ENCODE measurements at places on chromosomes 16 and 17. TPM values are rescaled to one million over a fixed set of nuclear protein-coding genes. Genes with fewer than 3 reads are reported as not detected.

Gene TSPOAP1
- total RNA-seq: 21.6 TPM

Gene C16orf54
- 25.2 TPM for total RNA-seq

Gene UMOD
- not detected for total RNA-seq

Gene CHST4
- total RNA-seq: not detected

Gene KRTAP4-6
- not detected for total RNA-seq

Gene ACSF2
- total RNA-seq: 23.6 TPM

Gene GNG13
- not detected for total RNA-seq

DNA sequence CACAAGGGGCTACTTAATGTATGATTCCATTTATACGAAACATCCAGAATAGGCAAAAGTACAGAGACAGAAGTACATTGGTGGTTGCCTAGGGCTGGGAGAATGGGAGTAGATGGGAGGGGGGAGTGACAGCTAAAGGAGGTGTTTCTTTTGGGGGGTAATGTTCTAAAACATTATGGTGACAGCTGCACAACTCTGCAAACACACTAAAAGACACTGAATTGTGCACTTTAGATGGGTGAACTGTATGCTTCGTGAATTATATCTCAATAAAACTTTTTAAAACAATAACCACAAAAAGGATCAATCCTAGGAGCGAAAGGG is 661 bp downstream of the LYRM9 start:
- peaks cover 14% of the 10 kb centered on the region for H3K27me3 ChIP-seq
- H3K4me1 ChIP-seq: peaks cover 12% of the 10 kb centered on the region
- H3K27ac ChIP-seq: peak overlapping the region; percentile 36
- DNase-seq: no peak

- H3K4me1 ChIP-seq: no peaks in the 10 kb centered on the region
- no peaks in the 10 kb centered on the region for H3K27me3 ChIP-seq
- no peak overlapping the region for H3K27ac ChIP-seq
- peaks cover 15% of the 10 kb centered on the region for H3K36me3 ChIP-seq
- no peak for DNase-seq
- no peak overlapping the region for H3K4me3 ChIP-seq
These were observed 44.9 kb downstream of the MBTD1 start for GRCh38 chr17:51214920-51215319.

DNA sequence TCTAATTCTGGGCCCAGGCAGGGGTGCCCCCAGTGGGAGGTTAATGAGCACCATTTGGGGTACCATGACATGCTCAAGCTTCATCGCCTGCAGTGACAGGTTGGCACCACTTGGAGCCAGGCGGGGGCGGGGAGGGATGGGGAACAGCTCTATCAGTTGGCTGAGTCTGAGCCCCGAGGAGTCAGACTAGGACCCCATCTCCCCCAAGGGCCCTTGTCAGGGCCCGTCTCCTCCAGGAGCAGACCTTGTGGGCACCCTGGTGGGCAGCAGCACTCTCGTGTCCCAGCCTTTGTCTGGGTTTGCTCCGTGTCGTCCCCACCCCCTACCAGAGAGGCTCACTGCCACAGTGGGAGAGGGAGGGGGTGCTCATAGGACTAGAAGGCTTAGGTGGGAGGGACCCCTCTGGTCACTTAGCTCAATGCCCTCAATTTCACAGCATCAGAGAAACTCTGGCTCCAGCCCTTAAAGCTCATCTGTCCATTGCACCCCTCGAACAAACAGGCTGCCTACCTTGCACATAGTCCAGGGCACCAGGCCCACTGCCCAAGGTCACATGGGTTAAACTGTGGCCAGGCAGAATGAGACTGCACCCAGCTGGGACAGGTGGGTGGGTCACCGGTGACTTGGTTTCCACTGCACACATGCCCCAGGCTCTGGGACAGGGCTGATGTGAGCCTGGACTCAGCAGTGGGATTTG is 4.1 kb downstream of the PPP1R9B start:
- peak overlapping the region; percentile 95 for H3K27ac ChIP-seq
- DNase-seq: peak; percentile 56
- peaks cover 60% of the 10 kb centered on the region for H3K4me1 ChIP-seq
- peaks cover 54% of the 10 kb centered on the region for H3K36me3 ChIP-seq

DNA sequence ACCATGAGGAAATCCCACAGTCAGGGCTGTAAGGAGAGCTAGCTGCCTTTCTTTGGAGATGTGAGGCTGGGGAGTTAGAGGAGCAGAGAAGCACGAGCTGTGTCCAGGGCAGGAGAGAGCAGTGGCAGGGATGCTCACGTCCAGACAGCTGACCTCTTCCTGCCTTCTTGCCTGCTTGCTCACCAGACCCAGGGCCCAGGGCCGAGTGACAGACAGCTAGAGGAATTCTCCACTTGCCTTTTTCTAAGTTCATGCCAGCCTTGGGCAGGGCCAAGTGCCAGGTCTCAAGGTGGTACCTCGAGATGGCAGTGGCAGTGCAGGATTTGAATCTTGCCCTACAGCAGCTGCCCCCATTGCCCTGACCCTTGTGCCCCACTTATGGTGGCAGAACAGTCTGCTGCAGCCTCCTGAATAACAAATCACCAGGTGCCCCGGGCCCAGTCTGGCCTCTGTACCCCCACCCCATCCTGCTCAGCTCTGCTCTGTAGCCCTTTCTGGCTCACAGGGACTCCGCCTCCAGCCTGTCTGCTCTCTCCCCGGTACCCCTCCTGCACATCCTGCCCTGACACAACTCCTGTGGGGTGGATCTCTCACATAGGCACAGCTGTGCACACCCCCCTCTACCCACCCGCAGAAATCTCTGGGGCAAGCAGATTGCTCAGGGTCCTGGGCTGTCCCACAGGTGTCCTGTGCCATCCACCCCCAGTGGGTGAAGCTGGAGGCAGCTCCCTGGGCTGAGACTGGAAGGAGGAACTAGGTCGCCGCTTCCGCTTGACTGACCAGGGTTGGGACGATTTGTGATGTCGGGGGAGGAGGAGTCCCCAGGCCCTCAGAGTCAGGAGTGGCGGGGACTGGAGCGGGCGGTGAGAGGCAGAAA is 25.9 kb downstream of the GRIN2C start:
- H3K27ac ChIP-seq: no peak overlapping the region
- DNase-seq: no peak
- H3K36me3 ChIP-seq: peaks cover 21% of the 10 kb centered on the region
- no peaks in the 10 kb centered on the region for H3K4me1 ChIP-seq
- H3K4me3 ChIP-seq: no peak overlapping the region

DNA sequence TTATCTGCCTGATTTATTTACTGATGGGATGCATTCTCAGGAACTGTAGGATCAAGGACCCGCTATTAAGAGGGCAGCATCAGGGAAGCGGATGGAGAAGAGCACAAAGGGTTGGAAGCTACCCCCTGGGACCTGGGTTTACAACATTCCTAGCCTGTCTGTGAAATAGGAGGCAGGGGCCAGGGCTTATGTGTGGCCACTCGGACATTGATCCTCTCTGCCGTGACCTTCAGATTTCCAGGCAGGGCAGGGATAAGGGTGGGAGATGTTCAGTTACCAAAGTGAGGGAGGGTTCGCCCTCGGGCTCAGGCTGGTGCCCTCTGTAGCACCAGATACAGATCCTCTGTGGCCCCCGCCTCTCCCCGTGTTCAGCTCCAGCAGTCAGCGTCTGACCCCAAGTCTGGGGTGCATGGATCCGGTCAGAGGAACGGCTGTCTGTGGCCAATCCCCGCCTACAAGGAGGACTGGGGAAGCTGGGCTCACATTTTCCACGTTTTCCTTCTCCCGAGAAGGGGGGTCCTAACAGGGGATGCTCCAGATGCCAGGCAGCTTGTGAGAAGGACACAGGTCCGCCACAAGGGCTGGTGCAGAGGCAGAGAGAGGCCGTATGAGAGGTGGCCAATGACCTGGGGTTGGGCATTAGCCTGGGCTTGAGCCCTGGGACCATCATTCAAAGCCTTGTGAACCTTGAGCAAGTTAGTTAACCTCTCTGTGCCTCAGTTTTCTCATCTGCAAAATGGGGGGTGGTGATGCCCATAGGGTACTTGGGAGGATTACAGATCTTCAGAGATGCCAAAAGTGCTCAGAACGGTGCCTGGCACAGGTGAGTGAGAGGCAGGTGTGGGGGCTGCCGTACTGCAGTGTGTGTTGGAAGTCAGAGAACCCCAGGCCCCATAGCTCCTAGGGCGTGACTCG is 48.3 kb downstream of the ATP2C2 start:
- no peaks in the 10 kb centered on the region for H3K36me3 ChIP-seq
- H3K4me3 ChIP-seq: no peak overlapping the region
- DNase-seq: no peak
- H3K27ac ChIP-seq: no peak overlapping the region
- peaks cover 3% of the 10 kb centered on the region for H3K27me3 ChIP-seq

DNA sequence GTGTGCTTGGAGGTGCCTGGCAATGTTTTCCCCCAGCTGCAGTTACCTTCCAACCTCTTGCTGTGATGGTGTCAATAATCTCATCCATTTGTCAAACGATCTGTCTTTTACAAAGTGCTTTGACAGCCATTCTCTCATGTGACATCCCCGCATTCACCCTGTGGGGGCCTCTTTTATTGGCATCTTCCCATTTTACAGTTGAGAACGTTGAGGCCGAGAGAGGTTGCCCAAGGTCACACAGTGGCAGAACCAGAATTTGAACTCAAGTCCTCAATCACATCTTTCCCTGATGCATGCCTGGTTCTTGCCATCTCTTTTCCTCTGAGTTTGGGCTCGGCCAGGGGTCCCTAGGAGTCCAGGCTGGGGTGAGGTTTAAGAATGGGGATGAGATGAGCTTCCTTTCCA is 1.5 kb downstream of the TAOK2 start:
- H3K36me3 ChIP-seq: peaks cover 26% of the 10 kb centered on the region
- H3K4me3 ChIP-seq: peak overlapping the region; percentile 89
- H3K27ac ChIP-seq: peak overlapping the region; percentile 86

DNA sequence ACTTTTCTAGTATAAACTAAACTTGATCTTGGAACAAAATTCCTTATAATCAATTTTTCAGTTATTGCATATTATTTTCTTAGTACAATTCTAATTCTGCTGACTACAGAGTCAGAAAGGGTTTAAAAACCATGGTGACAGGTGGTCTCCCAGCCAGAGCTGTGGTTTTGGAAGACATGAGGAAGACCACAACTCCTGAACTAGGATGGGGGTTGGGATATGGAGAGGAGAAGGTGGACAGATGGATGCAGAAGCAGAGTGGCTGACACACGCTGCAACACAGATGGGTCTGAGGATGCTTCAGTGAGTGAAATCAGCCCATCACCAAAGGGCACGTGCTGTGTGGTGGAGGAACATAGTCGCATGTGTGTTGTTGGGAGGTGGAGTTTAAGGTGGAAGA is 187.7 kb downstream of the LGALS9B start:
- H3K27me3 ChIP-seq: no peaks in the 10 kb centered on the region
- no peak for DNase-seq
- no peaks in the 10 kb centered on the region for H3K36me3 ChIP-seq
- H3K27ac ChIP-seq: no peak overlapping the region

GRCh38 chr17:49890077-49890821 is 42.4 kb upstream of the TAC4 start:
- H3K4me1 ChIP-seq: no peaks in the 10 kb centered on the region
- H3K27me3 ChIP-seq: peaks cover 37% of the 10 kb centered on the region
- H3K36me3 ChIP-seq: no peaks in the 10 kb centered on the region
- H3K27ac ChIP-seq: no peak overlapping the region

DNA sequence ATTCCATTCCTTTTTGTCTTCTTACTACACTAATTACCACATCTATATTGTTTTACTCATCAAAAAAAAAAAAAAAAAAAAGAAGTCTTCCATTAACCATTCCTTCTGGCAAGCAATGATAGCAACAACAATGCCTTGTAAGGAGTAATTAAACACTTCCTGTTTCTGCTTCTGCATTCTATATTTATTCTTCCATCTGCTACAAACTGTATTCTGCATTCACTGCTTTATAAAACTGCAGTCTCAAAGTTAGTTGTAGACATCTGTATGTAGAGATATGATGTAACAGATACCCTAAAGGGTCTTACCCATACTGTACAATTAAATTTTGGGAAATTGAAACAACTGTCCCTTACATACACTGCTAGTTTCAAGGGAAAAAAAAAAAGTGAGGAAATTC is 28.7 kb upstream of the ABCA6 start:
- H3K27ac ChIP-seq: no peak overlapping the region
- no peaks in the 10 kb centered on the region for H3K27me3 ChIP-seq
- H3K4me3 ChIP-seq: no peak overlapping the region
- H3K36me3 ChIP-seq: no peaks in the 10 kb centered on the region

DNA sequence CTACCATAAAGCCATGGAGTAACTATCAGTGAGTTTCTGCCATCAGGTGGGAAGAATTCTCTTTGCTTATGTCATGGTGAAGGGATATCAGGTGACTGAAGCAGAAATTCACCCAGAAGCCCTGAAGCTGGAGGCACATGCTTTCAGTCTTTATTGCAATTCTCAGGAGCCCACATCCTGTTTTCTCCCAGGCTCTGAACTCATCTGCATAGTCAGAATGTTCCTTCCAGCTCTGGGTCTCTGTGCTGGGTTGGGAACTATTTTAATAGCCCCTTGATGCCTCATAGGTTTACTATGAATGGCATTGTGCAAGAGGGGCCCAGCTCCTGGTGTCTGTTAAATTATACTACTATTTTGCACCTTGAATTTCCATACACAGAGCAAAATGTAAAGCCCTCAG is 198.4 kb upstream of the SOX9 start:
- DNase-seq: no peak
- no peaks in the 10 kb centered on the region for H3K36me3 ChIP-seq
- H3K4me1 ChIP-seq: peaks cover 6% of the 10 kb centered on the region
- no peak overlapping the region for H3K4me3 ChIP-seq
- H3K27me3 ChIP-seq: peaks cover 1% of the 10 kb centered on the region

GRCh38 chr16:85428168-85428898 is 184.8 kb upstream of the GSE1 start:
- no peaks in the 10 kb centered on the region for H3K36me3 ChIP-seq
- no peaks in the 10 kb centered on the region for H3K4me1 ChIP-seq
- no peak overlapping the region for H3K27ac ChIP-seq

- DNase-seq: no peak
- no peaks in the 10 kb centered on the region for H3K36me3 ChIP-seq
- peaks cover 10% of the 10 kb centered on the region for H3K27me3 ChIP-seq
- no peaks in the 10 kb centered on the region for H3K4me1 ChIP-seq
- H3K27ac ChIP-seq: no peak overlapping the region
These were observed 62.2 kb downstream of the NXN start for GRCh38 chr17:917391-917811.

DNA sequence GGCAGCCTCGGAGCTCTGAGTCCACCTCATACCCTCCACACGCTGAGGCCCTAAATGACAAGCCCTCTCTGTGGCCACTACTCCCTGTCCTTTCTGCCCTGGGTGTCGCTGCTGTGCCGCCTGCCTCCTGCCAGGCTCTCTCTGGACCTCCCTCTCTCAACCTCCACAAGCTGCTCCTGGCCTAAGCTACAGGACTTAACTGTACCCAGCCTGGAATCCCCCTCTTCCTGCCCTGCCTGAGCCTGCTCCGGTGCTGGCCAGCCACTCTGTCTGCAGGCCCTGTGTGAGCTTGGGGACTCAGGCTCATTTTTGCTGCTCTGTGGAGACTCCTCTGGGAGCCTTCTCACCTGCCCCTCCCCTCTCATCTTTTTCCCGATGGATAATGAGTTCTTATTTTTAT is 21.5 kb downstream of the IFT140 start:
- no peaks in the 10 kb centered on the region for H3K4me1 ChIP-seq
- no peak overlapping the region for H3K4me3 ChIP-seq
- H3K36me3 ChIP-seq: no peaks in the 10 kb centered on the region
- H3K27me3 ChIP-seq: no peaks in the 10 kb centered on the region
